ENCODE measurements at places on chromosomes 7 and 10. TPM values are rescaled to one million over a fixed set of nuclear protein-coding genes. Genes with fewer than 3 reads are reported as not detected.

The EFCAB10 gene
- total RNA-seq = 1.6 TPM

The MPP7 gene
- total RNA-seq = 36.8 TPM

The CCZ1B gene
- total RNA-seq = 70.4 TPM

The MRC1 gene
- total RNA-seq = 370 TPM

The CDCA7L gene
- total RNA-seq = 41.2 TPM

The DRGX gene
- not detected for total RNA-seq

The OLAH gene
- 0.93 TPM for total RNA-seq

The WEE2 gene
- total RNA-seq = not detected

The TAS2R60 gene
- total RNA-seq = not detected

The SORCS1 gene
- 0.23 TPM for total RNA-seq

The FZD1 gene
- 25.7 TPM for total RNA-seq

DNA sequence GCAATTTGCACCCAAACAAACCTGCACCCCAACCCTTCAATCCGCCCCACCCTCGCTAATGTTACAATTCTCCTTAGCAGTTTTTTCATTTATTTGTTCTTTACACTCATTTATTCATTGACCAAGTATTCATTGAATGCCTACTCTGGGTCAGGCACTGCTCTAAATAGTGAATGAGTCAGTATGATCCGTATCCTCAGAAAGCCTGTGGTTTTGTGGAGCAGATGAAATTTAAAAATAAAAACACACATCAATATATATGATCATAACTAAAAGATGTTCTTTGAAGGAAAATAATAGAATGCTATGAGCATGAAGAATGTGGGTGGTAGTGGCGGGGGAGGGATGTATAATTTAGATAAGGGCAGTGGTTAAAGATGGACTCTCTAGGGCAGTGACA lies 13.3 kb downstream of the IFIT5 start:
- DNase-seq = no peak

DNA sequence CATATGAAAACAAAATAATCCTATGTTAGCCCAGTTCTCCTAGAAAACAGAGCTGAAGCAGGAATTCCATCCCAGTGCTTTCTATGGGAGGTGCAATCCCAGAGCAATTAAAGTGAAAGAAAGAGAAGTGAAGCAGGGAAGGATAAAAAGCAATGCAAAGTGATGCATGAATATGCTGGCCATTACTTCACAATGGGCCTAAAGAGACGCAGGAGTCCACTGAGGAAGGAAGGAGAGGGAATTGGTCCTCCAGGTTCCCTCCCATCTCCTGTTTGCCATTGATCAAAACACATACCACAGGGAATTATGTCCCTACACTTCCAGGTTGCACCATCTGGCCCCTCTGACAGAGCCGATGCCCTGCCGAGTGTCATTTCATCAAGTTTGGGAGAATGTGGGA lies 392.2 kb upstream of the NFE2L3 start:
- no peak for DNase-seq

GRCh38 chr7:84232646-84233045 lies 38.1 kb upstream of the SEMA3A start:
- no peak for DNase-seq

DNA sequence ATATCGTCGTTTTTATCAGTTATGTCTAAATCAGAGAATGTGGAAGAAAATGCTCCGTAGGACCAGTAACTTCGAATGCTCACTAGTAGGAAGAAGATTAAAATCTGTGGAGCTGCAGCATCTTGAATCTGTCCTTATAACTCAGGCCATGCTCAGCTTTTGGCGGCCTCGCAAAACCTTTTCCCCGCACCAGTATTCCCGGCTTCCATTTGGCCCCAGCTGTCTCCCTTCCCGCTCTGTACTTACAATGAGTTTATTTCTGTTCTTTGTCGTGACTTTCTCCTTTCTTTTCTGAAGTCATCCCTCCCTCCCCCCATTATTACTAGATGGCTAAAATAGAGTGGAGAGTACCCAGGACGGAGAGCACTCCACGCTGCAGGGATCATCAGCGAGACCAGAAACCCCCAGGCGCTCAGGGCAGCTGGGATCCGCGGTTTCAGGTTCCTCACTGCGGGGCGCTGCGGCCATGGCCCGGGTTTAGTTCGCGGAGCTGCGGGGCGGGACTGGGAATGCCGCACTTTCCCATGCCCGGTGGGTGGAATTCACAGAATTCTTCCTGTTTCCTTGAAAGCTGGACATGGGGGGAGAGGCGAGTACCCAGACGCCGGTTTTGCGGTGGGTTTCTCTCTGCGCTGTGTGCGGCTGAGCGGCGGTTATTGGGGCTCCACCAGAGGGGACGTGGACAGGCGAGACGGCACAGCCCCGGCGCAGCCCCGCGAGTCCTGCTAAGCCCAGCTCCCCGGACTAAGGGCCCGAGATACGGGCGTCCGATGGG lies 183.5 kb downstream of the POM121L12 start:
- DNase-seq = no peak

DNA sequence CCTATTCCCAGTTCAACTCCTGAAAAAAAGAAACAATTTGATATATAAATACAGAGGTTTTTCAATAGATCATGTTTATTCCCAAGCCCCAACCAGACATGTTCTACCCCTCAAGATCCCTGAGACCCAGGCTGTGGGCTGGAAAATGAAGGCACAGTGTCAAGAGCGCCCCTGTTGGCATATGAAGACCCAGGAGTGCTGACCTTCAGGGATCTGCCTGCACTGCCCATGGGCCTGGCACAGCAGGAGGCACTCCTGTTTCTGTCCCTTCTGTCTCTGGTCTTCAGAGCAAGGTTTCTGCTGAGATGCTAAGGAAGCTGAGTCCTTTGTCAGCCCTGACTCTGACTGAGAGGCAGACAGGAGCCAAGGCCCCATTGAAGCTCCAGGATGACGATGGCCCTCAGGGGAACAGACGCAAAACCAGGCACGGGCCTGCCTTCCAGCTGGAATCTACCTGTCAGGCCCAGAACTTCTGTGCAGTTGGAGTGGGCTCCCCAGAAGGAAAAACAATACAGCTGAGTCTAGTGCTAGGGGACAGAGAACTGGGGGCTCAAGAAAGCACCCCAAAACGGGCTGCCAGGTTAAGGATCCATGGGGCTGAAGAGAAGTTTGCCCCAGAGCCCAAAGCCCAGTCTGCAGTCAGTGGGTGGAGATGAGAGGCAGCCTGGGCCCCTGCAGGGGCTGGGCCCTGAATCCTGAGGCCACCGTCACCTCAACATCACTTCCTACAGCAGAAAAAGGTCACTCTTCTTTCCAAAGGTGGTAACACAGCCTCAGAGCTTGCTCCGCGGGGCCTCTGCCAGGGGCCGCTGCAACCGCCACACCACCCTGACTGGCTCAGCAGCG lies 6.7 kb upstream of the AIFM2 start:
- DNase-seq = no peak

- DNase-seq = no peak
These were observed 590.2 kb downstream of the SH2D4B start for GRCh38 chr10:81127931-81128330.

DNA sequence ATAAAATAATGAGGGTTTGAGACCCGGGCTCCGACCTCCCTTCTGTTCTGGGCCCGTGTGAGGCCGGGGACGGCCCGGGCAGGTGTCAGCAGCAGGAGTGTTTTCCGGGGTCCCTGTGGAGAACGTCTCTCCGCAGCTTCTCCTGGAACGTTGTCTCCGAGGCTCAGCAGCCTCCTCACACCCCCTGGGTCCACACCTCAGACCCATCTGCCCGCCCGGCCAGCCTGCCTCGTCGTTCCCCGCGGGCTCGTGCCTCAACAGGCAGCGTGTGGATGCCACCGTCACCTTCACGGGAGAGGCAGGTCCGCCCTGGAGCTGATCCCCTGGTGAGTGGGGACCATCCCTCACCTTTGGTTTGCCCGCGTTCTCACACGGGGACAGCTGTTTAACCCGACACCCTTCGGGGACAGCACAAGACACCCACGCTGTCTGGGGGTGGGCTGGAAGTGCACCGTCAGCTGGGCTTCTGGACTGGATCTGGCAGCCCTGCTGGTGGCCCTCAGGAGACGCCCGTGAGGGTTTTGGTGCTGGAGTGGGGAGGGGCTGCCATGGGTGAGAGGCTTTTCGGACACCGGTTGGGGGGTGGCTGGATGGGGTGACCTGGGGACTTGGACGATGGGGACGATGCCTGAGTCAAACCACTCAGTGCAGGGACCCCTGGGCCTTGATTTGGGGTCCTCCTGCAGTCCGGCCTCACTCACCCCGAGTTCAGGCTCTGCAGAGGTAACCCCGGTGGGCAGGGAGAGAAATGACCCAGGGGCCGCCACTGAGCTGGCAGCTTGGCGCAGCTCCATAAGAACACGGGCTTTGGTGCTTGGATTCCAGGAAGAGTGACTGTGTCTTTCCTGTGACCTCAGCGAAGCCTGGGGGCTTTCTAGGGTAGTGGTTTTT lies 131.7 kb downstream of the DNAJB6 start:
- peak; percentile 48 for DNase-seq

DNA sequence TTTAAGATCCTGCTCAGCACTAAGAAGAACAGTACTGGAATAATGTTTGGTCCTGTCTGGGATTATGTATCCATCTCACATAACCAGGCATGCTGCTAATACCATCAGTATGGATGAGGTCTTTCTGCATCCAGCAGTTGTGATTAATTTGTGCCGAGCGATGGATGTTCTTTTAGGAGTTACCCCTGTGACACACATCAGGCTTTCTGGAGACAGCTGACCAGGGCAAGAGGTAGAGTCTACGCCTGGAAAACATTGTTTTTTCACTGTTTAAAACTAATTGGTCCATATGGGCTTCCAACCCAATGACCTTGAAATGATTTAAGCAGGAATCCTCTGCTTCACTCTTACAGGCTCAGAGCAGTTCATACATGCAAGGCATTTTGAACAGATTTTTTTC lies 603.0 kb downstream of the PCDH15 start:
- no peak for DNase-seq

- no peak for DNase-seq
These were observed 667 bp downstream of the KLLN start for GRCh38 chr10:87862679-87863052.

DNA sequence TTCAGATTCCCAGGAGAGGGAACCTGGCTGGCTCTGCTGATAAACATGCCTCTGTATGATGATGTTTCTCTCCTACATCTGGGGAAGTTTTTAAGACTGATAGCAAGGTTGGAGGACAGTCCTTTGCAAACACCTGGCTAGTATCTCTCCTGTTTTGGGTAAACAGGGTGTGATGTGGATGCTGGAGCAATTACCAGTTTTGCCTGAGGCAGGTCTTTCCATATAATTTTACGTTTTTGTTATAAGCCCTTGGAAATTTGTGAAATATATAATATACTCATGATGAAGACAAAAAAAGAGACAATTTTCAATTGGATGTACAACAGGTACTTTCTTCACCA lies 138.6 kb downstream of the ADAM22 start:
- no peak for DNase-seq

- no peak for DNase-seq
These were observed 62.7 kb downstream of the MET start for GRCh38 chr7:116734710-116735109.

DNA sequence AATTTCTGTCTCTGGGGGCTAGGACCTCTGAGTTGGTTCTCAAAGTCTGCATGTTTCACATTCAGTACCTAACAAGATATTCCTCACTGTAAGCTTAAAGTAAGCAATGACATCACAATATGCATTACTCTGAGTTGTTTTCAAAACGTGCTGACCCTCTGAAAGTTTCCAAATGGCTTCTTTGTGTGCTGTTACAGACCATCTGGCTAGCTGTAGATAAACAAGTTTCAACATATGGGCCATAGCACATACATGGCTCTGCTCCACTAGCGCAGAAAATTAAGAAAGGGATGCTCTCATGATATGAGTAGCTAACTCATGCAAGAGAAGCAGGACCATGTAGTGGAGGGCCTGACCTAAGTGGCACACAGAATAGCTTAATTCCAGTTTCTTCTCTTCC lies 119.0 kb downstream of the HTR7 start:
- no peak for DNase-seq

DNA sequence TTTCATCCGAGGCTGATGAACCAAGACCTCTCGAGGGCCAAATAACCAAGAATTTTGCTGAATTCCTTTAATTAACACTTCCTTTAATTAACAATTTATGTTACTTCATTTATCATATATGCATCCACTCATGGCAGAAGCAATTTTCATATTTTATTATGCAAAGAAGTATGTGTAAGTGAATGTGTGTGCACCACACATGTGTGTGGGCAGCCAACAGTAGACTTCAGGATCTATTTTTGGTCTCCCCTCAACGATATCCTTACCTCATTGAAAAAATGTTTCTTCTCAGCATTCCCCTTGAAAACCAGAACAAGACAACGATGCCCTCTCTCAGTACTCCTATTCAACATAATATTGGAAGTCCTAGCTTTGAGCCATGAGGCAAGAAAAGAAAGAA lies 96.8 kb downstream of the ICA1 start:
- no peak for DNase-seq

GRCh38 chr10:89699581-89700064 lies 1.8 kb upstream of the KIF20B start:
- DNase-seq = no peak

DNA sequence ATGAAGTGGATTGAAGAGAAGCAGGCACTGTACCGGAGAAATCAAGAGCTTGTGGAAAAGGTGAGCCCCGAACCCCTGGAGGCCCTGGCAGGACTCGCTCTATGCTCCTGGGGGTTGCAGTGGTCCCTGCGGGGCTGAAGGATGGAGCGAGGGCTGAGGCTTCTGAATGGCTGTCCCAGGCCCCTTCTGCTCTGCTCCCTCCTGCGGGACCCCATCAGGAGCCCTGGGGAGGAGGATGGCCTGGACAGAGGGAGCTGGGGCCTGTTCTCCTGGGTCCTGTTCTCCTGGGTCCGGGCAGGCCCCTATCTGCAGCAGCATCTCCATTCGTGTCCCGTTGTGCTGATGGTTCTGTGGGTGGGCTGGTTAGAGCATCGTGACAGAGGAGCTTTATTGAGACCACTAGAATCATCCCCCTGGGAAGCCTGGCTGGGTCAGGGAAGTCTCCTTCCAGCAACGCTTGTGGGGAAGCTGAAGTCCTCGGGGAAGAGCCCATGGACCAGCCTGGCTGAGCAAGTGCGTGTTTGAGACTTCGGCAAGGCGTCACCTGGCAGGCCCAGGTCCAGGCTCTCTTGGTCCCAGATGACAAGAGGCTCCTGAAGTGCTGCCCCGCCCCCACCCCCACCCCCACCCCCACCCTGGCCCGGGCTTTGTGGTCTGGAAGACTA lies 41.1 kb upstream of the DPYSL4 start:
- DNase-seq = peak; percentile 54

GRCh38 chr7:135512135-135512887 lies 2.4 kb upstream of the CNOT4 start:
- DNase-seq = no peak

- DNase-seq = no peak
These were observed 137.4 kb upstream of the SEMA3D start for GRCh38 chr7:85324145-85324799.
